ENCODE measurements at places on chromosomes 1 and 21.
A peak's percentile ranks its signal among the peaks of the same experiment; 100 is the strongest.

DNA sequence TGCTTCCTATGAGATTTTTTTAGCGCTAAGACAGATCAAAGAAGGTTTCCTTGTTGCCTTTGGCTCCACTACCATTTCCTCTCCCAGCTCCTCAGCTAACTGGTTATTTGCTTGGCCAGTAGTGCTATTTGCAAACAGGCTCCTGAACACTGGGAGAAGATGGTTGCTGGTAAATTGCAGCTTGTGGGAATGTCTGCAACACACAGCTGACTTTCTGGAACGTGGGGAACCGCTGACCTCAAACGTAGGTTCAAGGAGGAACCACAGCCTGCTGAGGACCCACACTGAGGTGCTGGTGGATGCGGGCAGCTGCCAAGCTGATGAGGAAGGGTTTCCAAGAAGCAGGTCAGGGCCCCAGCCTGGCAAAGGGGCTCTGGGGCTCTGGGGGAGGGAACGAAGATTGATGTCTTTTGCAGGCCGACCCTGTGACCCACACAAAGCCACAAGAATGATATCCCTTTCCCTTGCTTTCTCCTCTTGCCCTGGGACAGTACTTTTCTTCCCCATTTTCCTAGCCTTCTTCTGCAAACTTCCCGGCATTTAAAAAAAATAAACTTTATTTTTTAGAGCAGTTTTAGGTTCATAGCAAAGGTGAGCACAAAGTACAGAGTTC is 24.8 kb downstream of the GNG4 start:
- DNase-seq, result no peak

GRCh38 chr1:201985355-201985754 is 2.9 kb downstream of the RNPEP start:
- DNase-seq, result no peak

DNA sequence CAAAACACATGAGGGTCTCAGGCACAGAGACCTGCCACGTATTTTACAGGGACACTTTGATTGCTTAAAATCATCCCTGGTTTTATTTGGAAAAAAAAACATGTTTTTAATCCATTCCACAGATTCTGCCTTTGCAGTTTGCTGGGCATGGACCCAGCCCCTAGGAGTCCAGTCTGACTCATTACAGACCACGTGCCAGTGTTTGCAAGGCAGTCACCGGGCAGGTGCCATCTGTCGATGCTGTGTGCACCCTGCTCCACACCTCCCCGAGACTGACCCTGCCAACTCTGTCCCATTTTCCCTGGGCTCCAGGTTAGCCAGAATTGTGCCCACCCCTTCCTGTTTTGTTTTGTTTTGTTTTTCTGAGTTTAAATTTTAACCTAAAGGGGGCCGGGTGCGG is 148.4 kb upstream of the TMEM51 start:
- peak; percentile 21 for DNase-seq

DNA sequence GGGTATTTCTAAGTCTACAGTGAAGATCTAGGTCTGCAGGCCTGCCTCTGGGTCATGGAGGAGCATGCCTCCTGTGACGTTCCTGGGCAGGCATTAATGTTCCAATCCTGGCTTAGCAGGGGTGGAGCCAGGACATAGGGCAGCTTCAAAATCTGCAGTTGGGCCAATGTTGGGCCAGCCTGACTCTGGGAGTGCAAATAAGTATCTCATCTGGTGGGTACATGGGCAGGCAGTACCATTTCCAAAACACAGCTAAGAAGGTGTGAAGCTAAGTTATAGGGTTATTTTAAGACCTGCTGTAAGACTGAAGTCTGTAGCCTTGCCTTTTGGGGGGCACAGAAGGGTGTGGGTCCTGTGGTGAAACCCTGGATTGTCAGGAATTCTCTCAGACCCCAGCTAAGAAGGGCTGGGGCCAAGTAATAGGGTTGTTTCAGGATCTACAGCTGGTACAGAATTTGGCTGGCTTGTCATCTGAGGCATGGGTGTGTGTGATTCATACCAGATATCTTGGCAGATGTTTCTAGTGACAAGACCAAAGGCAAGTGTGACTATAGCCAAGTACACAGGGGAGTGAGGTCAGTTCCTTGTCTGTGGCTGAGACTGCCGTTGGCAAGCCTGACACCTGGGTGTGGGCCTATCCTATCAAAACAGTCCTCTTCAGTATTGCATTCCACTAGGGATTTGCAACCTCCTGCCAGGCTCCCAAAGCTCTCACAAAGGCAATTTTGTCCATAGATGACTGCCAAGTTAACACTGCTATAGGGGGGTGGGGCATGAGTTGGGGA is 468.7 kb upstream of the B3GALT2 start:
- DNase-seq, result no peak

All from Caki2 (cell line).